Stimulated activated CD4-positive, alpha-beta T cell treated with anti-CD3 and anti-CD28 coated beads, Interleukin-1b, Interleukin-23, amount 100 ng/mL, for 1 hour (primary cell): ENCODE measurements at places on chromosomes 4 and X.
A peak's percentile ranks its signal among the peaks of the same experiment; 100 is the strongest.

DNA sequence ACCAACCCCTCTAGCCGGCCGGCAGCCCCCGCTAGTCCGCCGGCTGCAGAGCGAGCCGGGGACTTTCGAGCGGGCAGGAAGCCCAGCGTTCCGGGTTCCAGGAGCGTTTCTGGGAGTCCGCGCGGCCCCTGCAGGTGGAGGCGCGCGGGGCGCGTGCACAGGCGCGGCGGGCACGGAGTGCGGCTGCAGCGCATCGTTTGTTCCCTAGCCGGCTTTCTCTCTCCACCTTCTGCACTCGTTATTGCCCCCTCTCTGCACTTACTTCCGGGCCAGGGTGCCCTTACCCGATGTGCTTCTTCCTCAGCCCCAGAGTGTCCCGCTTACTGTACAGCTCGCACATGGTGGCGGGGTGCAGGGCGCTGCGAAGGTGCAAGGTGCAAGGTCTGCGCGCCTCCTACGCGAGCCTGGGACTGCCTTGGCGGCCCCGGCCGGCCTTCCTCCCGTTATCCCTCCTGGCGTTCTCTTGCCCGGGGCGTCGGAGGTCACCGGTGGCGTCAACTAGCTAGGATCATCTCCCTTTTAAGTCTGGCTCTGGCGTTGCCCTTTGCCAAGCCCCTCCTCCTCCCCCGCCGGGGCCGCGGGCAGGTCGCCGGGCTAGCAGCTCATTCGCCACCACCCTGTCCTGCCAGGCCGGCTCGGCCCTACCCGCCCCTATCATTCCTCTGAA, at the start of gene ETNPPL:
TSS of gene ETNPPL (minus strand) at position 495 of the 667 bp plus-strand sequence. CDS start at position 340, 155 bp downstream.
- no peak for DNase-seq

- DNase-seq = no peak
Observed at GRCh38 chr4:40594261-40595178, 35.1 kb downstream of the RBM47 start.

GRCh38 chr4:17665346-17665745, 50.9 kb downstream of the MED28 start:
- DNase-seq = no peak

DNA sequence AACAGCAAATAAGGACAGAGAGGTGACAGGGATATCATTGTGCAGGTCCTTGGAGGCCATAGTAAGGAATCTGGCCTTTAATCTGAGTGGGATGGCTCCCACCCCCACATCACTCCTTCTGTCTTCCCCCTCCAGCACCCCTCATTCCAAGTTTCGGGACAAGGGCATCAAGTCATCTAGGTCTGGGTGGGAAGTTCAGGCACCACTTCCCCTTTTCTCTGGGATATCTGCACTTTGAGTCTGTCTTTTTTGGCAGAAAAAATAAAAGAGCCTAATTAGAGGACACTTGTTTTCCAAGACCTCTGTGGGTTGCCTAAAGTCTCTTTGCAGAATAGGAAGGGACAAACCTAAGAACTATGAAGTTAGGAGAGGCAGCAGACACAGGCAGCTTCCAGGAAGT, 60.1 kb downstream of the FUNDC1 start:
- DNase-seq = no peak

DNA sequence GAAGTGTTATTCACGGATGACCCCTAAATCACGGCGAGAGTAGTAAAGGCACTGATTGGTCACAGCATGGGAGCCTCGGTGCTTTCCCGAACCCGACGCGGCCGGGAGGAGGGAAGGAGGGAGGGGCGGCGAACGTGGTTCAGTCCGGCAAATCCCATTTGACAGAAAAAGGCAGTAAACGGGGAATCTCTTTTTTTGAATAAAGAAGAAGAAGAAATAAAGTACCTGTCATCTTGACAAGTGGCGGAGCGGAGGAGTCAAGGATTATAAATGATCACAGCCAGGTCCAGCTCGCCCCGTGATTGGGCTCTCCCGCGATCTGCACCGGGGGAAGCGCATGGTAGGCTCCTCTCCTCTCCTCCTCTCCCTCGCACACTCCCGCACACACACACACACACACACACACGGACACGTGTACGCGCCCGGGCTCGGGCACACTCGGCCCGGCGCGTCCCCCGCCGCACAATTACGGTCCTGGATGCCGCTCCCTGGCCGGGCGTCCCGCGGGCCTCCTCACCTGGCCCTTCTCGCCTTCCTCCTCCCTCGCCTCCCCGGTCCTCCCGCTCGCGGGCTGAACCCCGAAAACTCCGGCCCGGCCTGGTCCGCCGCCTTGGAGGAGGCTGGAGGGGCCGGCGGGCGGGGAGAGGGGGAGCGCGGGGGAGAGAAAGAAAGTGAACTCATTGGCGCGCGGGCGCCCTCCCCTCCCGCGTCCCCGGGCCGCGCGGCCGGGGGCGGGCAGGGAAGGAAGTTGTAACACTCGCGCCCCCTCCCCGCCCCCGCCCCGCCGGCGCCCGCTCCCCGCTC, 99.2 kb upstream of the TENM3 start:
- DNase-seq = no peak

- DNase-seq = no peak
Observed at GRCh38 chrX:1163231-1163630, 49.2 kb downstream of the CRLF2 start.

- no peak for DNase-seq
Observed at GRCh38 chr4:175986668-175987067, 79.0 kb upstream of the WDR17 start.

- no peak for DNase-seq
Observed at GRCh38 chr4:21806991-21807390, 141.6 kb downstream of the KCNIP4 start.

GRCh38 chrX:30786374-30786773, 102.7 kb downstream of the TAB3 start:
- no peak for DNase-seq

DNA sequence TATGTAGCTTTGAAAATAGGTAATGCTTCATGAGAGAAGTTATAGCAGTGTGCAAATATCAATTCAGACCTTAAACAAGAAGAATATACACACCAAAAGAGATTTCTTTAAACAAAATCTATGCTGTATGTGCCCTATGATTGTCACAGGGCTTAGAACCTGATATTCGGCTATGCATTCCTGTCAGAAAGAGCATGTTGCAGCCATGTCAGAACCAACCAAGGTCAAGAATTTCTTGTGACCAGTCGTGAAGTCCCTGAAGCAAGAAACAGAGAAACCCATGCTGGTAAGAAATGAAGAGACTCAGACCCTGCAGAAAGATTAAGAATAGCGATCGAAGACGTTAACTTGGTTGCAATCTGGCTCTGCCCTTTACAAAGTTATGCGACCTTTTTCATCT, 210.3 kb upstream of the SPIN4 start:
- DNase-seq = no peak

DNA sequence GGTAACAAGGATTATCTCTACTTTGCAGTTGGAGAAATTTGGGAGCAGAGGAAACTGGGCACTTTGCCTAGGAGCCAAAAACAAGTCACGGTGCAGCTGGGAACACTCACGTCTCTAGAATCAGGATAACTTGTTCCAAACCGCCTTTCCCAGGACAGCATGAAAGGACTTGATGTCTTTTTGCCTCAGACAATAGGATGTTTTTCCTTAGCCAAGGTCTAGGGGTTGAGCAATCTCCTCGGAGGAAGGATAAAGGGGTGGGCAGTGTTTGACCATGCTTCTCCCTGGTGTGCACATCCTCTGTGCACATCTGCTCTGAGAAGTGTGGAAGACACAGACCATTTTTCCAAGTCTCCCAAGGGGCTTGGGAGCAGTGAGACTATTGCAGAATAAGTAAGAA, 1.7 kb upstream of the SPARCL1 start:
- no peak for DNase-seq

DNA sequence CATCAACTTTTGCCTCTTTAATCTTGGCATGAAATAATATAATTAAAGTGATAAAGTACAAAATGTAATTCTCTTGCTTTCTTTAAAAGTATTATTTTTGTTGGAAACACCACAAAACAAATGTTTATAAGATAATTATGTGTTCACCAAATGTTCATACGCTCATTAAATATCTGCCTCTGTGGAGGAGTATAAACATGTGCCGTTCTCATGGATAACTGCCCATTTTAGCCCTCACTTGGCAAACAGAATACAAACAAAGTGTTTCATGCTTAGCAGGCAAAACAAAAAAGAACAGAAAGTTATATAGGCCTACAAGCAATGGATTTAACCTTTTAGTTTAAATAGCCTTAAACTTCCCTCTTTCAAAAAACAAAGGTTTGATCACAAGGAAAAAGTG, 800.5 kb upstream of the DIAPH2 start:
- DNase-seq = no peak

- DNase-seq = no peak
Observed at GRCh38 chrX:53435997-53436396, 1.8 kb upstream of the HSD17B10 start.

- DNase-seq = peak; percentile 21
Observed at GRCh38 chr4:70601422-70602039, 9.5 kb downstream of the AMBN start.

- DNase-seq = no peak
Observed at GRCh38 chr4:76582074-76582816, 147.2 kb downstream of the SHROOM3 start.

DNA sequence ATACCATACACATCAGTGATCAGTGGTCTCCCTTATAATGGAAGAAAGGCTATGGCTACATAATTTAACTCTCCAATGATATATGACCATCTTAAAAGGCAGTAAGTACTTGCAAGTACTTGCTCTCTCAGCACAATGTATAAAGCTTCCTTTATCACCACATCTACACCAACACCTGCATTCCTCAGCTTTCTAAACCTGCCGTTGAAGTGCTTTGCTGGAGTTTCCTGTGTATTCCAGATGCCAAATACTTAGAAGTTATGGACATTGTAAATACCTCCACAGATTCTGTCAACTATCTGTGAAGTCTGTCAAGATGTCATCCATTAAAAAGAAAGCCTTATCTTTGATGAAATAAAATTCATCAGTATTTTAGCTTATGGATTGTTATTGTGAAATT, 335.0 kb upstream of the GALNTL6 start:
- DNase-seq = no peak

DNA sequence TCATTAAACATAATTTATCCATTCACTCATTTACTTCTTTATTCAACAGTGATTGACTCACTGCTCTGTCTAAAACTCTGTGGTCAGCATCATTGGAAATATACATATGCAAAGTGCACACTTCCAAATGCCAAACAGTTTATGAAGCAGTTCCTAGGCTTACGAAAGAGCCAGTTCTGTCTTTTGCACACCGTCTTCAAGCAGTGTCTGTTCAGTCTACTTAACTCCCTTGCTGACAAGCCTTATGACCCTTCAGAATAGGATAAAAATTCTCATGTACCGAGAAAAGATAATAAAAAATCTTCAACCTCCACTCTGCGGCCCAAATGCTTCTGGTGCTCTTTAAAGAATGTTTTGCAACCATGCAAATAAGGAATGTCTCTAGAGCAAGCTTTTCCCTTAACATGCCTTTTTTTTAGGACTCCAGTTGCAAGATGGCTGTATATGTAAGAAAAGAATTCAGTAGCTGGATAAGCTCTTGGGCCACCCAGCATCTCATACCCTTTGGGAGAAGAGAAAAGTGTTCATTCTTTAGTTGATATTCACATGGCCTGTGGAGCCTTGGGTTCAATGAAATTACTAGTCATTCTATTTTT, 1037.0 kb upstream of the SLIT2 start:
- no peak for DNase-seq

- DNase-seq = no peak
Observed at GRCh38 chr4:108170631-108171338, 2.1 kb upstream of the LEF1 start.
